Activated CD4-positive, alpha-beta T cell treated with anti-CD3 and anti-CD28 coated beads, Interleukin-2, Interleukin-6, amounts not matched to agents 100 ng/mL and 50 ng/mL, durations not matched to agents 16 hours and 8 hours (primary cell): ENCODE measurements at places on chromosomes 12 and 14.

- DNase-seq = no peak
Observed at GRCh38 chr14:63504648-63505047, 38.5 kb downstream of the PPP2R5E start.

DNA sequence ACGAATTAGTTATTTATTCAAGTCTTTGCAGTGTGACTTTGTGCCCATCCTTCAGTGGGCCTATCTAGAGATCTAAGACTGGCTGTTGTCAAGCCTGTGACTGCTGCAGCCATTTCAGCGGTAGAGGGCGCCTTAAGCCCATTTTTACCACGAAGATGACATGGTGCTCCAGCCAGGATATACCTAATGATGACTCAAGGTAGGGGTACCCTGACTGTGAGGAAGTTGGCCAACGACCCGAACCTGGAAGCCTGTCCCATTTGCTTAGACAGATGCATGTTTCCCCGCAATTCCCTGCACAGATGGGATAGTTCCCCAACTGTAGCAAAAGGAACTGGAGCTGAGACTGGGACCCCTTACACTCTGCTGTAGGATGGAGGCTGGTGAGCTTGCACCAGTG lies 41.3 kb downstream of the RAB3IP start:
- DNase-seq = peak; percentile 6

DNA sequence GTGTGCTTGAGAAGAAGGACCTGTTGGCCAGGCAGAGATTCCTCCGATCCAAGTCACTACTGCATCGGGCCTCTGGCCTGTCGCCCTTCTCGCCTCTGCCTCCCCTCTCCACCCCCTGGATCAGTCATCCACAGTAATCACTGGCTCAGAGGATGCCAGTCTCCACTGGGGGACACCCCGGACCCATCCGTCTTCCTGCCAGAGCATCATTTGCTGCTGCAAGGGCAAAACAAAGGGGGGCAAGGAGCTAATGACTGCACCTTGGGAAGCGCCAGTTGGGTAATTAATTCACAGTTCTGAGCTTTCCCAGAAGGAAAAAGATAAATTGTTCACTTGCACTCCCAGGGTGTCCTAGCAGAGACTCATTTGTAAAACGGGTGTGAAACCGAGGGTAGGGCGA lies 215.4 kb downstream of the GLT1D1 start:
- no peak for DNase-seq

DNA sequence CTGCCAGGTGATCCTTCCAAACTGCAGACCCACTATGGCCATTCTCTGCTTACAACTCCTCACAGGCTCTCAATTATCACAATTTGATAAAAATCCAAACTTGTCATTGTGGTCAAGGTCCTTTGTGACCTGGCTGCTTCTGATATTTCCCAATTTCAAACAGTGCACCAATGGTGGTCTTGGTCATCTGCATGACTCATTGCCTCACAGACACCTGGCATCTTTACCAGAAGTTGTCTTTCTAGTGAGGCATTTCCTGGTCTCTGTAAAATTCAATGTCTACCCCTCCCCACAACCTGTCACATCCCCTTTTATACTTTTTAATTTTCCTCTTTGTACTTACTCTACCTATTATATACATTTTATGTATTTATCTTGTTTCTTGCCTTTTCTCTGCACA lies 17.8 kb upstream of the PAPOLA start:
- DNase-seq = no peak

GRCh38 chr14:94663965-94664704 lies 51.9 kb downstream of the SERPINA3 start:
- DNase-seq = no peak

DNA sequence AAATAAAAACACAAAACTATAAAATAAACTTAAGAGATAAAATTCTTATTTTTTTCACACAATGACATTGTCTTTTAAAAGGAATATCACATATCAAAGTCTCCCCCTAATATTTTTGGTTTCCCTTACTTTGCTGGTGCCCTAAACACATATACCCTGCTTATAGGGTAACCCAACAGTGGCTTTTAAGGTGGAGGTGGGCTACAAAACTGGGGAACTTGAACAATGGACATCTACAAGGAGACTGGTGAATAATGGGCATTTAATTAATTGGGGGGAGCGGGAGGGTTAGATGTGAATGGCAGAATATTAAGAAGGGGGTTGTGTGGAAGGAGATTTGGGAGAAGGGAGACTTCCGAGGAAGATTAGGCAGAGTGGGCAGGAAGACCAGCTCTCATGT lies 9.6 kb downstream of the B4GALNT1 start:
- no peak for DNase-seq

DNA sequence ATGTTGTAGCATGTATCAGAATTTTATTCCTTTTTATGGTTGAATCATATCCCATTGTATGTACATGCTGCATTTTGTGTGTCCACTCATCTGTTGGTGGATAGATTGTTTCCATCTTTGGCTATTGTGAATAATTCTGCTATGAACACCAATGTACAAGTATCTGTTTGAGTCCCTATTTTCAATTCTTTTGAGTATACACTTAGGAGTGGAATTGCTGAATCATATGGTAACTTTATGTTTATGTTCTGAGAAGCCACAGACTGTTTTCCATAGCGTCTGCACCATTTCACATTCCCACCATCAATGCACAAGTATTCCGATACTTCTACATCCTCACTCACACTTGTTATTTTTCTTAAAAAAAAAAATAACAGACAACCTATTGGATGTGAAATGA lies 91.5 kb downstream of the ARF6 start:
- peak; percentile 68 for DNase-seq

DNA sequence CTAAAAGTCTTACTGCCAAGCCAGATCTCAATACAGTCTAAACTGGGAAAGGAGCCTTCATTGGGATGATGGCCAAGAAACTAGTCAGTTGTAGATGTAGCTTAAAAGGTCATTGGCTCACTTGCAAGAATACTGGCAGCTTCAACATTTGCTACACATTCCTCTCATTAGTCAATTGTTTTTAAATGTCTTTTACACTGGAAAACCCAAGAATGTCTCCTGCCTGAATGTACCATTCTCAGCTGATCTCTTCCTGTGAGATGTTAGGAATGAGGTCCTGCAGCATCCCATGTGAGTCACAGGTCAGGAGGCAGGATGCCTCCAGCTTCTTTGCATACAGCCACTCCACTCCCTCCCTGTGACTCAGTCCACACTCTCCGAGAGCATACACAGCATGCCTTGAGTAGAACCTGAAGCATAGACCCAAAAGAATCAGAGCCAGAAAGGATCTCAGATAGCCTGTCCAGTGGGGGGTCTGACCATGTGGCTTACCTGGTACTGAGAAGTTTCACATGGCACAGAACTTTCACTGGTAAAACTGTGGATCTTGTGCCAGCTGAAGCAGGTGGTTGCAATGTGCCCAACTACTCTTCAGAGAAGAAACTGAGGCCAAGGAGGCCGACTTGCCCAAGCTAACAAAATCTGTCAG lies 56.0 kb upstream of the HECTD1 start:
- no peak for DNase-seq

- DNase-seq = no peak
Observed at GRCh38 chr14:38731962-38732361, 371.1 kb downstream of the SEC23A start.

DNA sequence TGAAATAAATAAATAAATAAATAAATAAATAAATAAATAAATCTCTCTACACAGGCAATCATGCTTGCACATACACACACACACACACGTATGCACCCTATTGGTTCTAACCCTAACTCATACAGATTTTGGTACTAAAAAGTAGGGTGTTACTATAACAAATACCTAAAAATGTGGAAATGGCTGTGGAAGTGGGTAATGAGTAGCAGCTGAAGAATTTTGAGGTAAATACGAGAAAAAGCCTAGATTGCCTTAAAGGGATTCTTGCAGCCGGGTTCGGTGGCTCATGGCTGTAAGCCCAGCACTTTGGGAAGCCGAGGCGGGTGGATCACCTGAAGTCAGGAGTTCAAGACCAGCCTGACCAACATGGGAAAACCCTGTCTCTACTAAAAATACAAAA lies 15.7 kb upstream of the SLC2A3 start:
- DNase-seq = no peak

DNA sequence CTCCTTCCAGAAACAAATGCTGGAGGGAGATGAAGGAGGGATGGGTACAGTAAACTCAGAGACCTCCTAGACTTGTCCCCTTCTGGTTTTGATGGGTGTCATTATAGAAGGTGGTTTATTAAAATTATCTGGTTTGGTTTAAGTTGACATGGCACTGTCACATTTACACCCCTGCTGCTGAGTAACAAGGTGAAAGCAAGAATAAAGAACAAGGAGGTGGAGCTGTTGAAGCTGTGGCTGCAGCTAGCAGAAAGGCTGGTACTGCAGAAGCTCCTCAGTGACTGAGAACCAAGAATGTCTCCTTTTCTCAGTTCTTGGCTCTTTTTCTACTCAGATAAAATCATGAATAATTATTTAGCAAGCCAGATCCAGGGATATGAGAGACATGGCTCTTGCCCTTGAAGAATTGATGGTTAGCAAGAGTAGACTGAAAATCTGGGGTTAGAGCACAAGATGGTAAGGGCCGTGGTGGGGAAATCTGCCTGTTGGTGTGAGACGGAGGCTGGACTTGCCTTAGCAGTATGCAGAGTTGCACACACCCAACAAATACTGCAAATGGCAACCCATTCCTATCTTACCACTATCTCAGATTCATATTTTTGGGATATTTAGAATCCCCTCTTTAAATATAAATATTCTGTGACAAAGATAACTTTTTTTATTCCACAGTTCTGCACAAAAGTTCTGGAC lies at the start of gene GZMH:
GZMH (minus strand) TSS at position 31 of the 690 bp plus-strand sequence. CDS start 72 bp downstream, outside the sequence.
- DNase-seq = peak; percentile 61

- no peak for DNase-seq
Observed at GRCh38 chr12:44750468-44750867, 125.6 kb downstream of the NELL2 start.

GRCh38 chr12:84218406-84218805 lies 694.2 kb downstream of the SLC6A15 start:
- no peak for DNase-seq

DNA sequence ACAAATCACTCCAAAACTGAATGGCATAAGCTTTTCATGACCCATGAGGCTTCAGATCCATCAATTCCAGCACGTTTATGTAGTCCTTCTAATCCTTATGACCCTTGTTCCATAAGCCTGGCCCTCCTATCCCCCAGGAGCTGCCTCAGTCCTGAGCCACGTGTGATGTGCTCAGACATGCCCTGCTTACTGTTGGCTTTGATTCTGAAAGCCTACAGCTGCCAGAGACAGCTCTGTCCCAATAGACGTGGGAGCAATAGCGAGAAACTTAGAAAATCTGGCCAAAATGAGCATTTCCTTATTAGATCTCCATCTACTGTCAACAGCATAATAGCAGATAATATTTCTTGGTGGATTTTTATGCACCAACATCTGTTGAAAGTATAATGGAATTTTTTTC lies 33.2 kb downstream of the DUSP6 start:
- no peak for DNase-seq

DNA sequence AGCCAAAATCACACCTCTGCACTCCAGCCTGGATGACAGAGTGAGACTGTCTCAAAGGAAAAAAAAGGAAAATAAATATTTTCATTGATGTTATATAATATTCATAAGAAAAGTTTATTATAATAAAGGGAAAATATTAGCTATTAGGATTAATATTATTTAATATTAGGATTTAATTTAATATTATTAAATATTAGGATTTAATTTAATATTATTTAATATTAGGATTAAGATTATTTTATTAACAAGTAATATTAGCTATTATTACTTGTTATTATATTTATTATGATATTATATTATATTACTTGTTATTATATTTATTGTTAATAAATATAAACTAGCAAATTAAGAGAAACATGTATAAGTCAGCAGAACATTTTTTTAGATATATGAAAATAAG lies 518.1 kb downstream of the FSCB start:
- DNase-seq = no peak

DNA sequence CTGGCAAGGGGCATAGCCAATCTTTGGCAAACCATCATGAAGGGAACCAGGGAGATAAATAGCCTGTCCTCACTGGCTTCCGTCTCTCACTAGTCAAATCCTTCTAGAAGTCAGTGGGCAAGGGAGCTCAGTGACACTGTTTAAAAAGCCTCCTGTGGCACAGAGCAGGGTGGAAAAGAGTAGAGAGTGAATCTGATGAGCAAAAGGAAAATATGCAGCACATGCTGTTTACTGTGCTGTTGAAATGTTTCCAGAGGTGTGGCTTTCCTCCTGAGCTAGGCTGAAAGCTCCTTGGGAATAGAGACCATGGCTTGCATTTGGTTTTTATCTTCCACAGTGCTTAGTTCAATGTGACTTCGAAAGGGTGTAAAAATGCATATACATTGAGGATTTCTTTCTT lies 7.7 kb upstream of the DYRK2 start:
- DNase-seq = no peak
